ENCODE measurements at places on chromosomes 7 and 10.

GRCh38 chr7:26103596-26103995 is 48.4 kb upstream of the NFE2L3 start:
- DNase-seq: no peak

DNA sequence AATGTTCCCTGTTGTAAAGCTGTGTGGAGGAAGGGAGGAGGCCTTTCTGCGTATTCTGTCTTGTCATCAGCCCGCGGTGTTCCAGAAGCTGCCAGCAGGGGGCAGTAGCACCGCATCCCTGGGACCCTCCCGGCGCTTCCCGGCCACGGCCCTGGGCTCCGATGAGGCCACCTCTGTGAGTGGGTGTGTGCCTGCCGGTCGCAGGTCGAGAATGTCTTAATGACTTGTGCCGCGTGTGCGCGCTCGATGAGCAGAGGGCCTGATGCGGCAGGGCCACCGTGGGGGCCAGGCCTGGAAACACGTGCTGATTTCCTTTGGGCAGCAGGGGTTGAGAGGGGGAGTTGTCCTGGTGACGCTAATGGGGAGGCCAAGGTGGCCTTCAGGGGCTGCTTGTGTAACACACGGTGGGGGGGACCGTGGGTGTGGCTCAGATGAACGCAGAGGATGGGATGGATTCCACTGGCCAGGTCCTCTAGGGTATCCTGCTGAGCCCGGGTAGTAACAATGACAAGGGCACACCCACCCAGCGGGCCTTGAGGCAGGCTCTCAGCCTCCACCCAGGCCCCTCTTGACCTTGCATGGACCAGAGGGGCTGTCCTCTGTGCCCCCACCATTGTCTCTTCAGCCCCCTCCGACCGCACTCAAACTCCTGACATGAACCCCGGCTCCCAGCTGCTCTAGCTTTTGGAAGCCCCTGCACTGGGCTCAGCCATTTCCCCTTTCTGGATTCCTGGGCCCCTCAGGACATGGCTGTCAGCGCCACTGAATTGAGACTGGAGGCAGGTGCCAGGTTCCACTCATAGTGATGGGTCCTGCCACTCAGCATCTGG is 135.9 kb upstream of the PODXL start:
- DNase-seq: no peak

DNA sequence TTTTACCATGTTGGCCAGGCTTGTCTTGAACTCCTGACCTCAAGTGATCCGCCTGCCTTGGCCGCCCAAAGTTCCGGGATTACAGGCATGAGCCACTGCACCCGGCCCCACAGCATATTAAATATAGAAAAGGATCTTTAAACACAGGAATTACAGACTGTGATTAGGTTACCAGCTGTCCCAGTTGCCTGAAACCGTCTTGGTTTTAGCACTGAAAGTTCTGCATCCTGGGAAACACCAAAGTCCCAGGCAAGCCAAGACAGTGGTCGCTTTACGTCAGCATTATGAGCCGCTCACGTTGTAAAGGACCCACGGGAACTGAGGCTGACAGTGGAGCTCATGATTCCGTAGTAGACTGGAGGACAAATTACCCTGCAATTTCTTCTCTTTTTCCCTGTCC is 69.0 kb upstream of the FAM180A start:
- DNase-seq: no peak

- no peak for DNase-seq
These were observed 75.3 kb upstream of the IL6 start for GRCh38 chr7:22651534-22652243.

DNA sequence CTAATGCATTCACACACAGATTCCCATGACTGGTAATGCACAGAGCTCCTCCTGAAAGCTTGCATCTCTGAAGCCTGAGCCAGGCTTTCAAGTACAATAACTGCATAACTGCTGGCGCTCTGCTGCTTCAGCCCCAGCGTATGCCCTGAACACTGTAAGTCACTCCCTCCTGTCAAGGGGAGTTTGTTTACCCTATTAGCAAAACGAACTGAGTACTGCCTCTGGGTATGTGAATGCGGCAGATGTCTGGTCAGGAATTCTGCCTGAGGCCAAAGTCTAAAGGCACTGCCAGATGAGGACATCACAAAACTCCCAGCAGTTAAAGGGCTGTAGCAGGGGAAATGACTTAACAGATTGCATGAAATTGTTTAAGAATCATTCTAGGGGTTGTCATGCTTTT is 97.7 kb downstream of the NRCAM start:
- DNase-seq: no peak

GRCh38 chr7:154512121-154512833 is 460.1 kb downstream of the DPP6 start:
- DNase-seq: no peak

DNA sequence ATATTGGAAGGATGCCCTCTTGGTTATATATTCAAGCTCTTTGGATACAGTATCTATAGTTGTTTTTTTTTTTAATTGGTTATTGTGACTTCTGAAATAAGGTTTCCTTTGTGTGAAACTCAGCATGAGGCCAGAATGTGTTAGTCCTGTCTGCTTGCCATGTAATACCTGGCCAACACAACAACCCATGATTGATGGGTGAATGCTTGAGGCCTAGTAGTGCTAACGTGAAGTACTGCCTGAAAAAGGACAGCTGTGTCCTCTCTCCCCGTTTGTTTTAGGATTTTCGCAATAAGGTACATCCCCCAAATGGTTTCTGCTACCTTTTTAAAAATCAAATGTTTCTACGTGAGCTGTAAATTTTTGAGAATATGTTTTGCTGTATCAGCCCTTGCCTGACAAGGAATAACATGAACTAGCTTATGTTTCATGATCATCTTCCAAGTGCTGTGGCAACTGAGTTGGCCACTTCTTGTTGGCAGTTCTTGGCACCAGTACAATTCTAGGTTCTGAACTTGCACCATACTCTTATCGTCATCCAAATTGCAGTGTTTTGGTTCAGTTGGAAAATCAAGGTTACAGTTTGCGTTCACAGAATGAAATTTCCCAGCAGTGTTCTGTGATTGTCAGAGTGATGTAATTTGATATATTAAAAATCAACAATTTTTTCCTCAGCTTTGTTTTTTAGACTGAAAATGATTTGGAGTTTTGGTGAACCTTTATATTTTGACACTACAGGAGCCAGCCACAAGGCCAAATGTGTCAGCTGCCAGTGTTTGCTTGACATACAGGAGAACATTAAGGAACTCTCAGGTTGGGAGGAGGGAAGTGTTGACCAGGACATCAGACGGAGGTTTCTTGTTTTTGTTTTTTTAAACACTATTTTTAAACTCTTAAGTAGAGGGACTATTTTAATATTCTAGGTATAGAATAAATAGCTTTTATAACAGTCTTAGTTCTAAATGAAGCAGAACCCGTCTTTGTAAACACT is 13.5 kb upstream of the ASCC1 start:
- DNase-seq: no peak

DNA sequence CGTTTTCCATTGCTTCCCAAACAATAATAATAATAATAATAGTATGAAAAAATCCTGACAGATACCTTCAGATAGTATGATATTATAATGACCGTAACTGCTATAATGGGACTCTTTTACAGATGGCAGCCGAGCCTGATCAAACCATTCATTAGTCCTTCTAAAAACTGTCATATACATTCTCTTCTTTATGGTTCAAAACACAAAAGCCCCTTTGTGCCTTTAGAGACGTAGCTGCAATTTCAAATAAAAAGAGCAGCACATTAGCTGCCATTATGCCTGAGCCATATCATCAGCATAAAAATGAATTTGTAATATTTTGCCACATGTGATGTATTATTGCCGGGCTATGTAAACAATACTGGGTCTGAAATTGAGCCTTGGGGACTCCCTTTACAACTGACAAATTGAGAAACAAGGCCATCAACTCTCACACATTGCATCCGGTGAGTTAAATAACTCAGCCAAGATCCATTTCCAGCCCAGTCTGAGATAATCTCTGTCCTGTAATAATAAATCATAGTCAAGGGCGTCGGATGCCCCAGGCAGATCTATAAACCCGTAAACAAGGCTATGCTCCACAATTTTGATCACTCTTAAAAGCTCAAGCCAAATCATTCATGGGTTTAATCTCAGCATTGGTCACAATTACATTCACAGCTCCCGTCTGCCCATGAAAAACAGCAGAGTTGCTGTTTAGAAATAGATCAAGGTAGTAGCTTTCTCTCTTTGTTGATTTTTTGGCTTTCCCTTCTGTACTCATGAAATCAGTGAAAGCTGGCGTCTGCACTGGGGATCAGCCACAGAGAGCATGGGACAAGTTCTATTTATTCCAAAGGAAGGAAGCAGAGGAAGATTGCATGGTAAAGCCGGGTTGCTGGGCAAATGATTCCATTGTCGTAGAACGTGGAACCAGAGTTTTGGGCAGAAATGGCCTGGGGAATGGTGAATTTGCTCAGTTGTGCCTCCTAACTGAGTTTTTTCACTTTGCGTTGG is 150.1 kb upstream of the BMPER start:
- no peak for DNase-seq

DNA sequence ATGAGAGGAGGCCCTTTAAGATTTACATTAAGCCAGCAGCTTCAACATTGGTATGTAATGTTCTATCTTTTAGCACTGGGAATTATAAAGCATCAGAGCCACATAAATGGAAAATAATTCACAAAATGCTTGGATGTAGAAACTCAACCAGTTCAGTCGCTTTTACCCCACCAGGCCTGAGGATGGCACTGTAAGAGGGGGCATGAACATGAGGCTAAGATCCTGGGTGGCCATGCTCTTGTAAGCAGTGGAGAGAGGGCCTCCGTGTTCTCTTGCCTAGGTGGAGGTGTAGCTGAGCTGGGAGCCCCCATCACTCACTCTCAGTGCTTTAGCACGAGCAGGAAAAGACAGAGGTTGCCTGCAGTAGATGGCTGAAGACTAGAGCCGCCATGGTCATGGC is 238.8 kb downstream of the FANK1 start:
- no peak for DNase-seq

- DNase-seq: no peak
These were observed 13.0 kb upstream of the SMIM30 start for GRCh38 chr7:113131367-113131766.

- DNase-seq: no peak
These were observed 657.9 kb downstream of the NXPH1 start for GRCh38 chr7:9091282-9091681.

DNA sequence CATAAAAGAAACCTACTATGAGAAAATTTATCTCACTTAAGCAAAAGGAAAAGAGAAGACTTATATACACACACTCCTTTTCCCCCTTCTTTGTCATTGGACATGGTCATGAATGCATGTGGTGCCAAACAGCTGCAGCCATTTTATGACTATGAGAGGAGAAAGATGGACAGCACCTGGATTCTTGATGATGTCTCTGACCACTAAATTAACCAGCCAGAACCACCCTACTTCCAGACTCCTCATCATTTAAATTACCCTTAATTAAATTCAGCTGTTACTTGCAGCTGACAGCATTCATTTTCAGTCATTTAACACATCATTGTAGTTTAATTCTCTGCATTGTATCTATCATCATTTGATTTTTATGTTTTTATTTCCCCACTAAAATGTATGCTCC is 379.0 kb upstream of the HPS1 start:
- no peak for DNase-seq

GRCh38 chr7:31633894-31634494 is 53.0 kb upstream of the PPP1R17 start:
- no peak for DNase-seq

GRCh38 chr7:107638594-107638993 is 22.0 kb upstream of the SLC26A4 start:
- DNase-seq: no peak

GRCh38 chr7:50864694-50865093 is 82.0 kb upstream of the GRB10 start:
- DNase-seq: no peak

DNA sequence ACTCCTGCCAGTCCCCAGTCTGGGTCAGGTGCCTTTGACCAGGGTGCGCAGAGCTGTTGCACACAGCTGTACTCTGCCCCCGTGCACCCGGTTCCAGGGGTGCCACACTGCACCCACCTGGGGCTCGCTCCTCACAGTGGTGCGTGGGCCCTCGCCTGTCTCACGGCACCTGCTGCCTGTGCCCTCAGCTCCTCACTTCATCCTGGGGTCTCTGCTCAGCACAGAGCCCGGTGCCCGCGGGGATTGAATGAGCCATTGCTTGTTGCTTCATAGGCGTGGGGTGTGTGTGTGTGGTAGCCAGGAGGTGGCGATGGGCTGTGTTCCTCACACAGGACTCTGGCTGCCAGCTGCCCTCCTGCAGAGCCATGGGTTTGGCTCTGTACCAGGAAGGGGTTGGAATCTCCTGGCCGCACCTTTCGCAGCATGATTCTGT is 18.5 kb downstream of the EIF3B start:
- no peak for DNase-seq

GRCh38 chr7:145106001-145106400 is 270.1 kb upstream of the TPK1 start:
- no peak for DNase-seq

Measured in GOT3 (cell line).